ENCODE measurements at places on chromosomes 11 and 22.

DNA sequence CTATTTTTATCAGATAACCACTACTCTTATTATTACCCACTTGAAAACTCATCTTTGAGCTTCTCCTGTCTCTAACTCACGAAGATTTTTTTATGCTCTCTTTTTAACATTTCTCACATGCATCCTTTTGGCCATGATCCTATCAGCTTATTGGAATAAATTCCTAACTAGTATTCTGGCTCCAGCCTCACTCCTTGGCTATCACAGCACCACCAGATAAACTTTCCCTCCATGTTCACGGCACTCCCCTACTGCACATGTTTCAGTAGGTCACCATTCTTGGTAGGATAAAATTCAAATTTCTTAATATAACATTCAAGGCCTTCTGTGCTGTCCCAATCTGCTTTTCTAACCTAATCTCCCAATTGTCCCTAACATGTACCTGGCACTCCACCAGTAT is 186.6 kb upstream of the UBASH3B start:
- DNase-seq, result no peak

DNA sequence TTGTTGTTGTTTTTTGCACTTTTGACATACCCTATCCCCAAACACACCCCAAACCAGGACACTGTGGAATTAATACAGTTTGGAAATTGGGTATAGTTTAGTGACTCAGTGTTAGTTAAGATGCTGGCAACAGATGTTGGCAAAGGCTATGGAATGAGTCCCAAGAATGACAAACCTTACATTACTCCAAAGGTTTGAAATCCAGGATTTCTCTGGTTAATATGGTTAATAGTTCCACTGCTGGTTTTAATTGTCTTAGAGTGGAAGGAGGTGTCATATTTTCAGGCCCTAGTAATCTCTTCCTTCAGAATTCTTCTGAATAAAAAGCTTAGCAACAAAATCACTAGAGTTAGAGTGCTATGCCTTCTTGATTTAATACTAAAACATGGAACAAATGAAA is 775 bp downstream of the LPXN start:
- DNase-seq, result no peak

GRCh38 chr22:46370584-46371291 is 35.2 kb downstream of the TRMU start:
- DNase-seq, result no peak

DNA sequence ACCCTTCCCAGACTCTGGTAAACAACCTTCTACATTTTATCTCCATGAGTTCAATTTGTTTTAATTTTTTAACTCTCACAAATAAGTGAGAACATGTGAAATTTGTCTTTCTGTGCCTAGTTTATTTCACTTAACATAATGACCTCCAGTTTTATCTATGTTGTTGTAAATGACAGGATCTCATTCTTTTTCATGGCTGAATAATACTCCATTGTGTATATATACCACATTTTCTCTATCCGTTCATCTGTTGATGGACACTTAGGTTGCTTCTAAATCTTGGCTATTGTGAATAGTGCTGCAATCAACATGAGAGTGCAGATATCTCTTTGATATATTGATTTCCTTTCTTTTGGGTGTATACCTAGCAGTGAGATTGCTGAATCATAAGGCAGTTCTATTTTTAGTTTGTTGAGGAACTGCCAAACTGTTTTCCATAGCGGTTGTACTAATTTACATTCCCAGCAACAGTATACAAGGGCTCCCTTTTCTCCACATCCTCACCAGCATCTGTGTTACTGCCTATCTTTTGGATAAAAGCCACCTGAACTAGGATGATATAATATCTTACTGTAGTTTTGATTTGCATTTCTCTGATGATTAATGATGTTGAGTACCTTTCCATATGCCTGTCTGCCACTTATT is 93.9 kb downstream of the ATG16L2 start:
- DNase-seq, result no peak

DNA sequence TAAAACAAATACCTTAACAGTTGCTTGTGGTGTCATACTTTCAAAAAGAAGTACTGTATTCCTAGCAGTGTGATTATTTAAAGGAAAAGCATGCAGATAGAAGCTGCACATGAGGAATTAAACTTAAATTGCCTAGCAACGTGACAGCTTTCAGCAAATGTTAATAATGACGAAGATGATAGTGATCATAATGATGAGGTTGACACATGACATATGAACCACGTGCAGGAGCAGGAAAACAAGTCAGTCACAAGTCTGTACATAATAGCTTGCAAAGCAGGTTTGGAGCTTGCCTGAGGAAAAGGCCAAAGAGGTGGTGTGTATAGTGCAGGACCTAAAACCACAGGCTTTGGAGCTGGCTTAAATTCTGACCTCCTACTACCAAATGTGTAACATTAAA is 30.6 kb upstream of the PIK3C2A start:
- DNase-seq, result no peak

GRCh38 chr11:93444617-93445073 is 98.5 kb downstream of the SMCO4 start:
- no peak for DNase-seq

DNA sequence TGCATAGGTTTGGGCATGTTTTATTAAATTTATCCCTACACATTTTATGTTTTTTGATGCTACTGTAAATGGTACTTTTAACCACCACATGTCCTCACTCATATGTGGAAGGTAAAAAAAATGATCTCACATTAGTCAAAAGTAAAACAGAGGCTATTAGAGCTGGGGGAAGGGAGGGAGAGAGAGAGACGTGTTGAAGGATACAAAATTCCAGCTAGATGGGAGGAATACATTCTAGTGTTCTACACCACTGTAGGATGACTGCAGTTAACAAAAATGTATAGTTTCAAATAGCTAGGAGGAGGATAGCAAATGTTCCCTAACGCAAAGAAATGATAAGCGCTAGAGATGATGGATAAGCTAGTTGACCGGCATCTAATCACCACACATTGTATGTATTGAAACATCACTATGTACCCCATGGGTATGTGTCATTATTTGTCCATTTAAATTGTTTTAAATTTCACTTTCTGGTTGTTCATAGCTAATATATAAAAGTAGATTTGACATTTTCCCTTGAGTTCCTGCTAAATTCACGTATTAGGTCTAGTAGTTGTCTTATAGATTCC is 9.9 kb upstream of the GNB1L start:
- no peak for DNase-seq

- no peak for DNase-seq
These were observed 53.3 kb downstream of the NCAM1 start for GRCh38 chr11:113014262-113015097.

GRCh38 chr22:41461901-41462300 is 6.6 kb downstream of the PHF5A start:
- DNase-seq, result no peak

- peak; percentile 42 for DNase-seq
These were observed 78.0 kb upstream of the PPARA start for GRCh38 chr22:46072110-46072881.

DNA sequence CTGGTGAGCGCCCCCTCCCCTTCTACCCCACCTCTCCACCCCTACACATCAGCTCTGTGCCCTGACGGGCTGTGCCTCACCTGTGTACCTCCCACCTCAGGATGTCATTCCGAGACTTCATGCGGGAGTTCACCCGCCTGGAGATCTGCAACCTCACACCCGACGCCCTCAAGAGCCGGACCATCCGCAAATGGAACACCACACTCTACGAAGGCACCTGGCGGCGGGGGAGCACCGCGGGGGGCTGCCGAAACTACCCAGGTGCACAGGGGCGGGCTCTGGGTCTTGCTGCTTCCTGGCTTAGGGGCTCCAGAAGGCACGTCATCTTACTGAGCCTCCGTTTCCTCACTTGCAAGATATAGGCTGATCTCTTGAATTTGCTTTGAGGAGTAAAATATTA is 6.8 kb downstream of the CAPN1 start:
- no peak for DNase-seq

- DNase-seq, result no peak
These were observed 12.3 kb upstream of the ARAP1 start for GRCh38 chr11:72764503-72764902.

DNA sequence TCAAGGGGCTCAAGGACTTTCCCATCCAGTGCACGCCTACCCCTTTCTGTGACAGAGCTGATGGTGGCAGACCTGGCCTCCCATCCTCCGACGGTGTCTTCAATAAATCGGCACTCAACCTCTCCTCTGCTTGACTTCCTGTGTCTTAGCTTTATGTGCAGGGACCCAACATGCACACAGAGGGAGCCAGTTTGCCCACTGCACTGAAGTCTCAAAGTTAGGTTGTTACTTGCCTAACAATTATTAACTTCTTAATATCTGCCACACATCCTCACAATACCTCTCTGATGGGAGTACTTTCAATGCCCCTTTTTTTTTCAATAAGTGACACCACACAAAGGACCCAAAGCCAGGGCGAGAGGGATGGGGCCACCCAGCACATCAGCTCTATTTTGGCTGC is 3.6 kb downstream of the IZUMO1R start:
- no peak for DNase-seq

GRCh38 chr11:64838600-64839334 is 5.7 kb downstream of the CDC42BPG start:
- no peak for DNase-seq

- DNase-seq, result no peak
These were observed 65.1 kb downstream of the PRMT3 start for GRCh38 chr11:20452585-20452984.

GRCh38 chr22:49514641-49515040 is 313.0 kb downstream of the BRD1 start:
- no peak for DNase-seq

- DNase-seq, result no peak
These were observed 11.9 kb downstream of the SNX19 start for GRCh38 chr11:130904380-130904779.

- peak; percentile 12 for DNase-seq
These were observed 145.6 kb downstream of the WNT7B start for GRCh38 chr22:45831394-45831793.

DNA sequence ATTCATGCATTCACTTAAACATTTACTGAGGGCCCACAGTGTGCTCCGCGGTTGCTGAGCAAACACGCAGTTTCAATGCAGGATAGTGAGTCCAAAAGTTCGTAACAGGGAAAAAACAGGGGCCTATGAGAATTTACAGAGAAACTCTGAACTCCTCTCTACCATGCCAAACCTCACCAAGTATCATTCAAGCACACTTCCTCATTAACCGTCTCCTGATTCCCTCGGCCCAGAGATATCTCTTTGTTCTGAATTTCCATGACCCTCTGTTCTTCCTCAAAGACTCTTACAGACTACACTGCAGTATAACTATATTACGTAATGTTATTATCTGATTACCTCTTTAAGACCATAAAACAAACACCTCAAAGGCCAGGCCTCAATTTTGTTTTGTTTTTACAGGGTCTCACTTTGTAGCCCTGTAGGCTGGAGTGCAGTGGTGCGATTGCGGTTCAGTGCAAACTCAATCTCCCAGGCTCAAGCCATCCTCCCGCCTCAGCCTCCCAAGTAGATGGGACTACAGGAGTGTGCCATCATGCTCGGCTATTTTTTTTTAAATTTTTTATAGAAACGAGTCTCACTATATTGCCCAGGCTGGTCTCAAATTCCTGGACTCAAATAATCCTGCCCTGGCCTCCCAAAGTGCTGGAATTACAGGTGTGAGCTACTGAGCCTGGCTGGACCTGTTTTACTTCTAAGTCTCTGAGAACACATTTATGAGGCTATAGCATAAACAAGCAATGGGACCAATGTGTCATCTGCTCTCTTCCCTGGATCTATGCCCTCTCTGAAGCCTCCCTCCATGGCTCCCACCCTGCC is 3.6 kb downstream of the HPS4 start:
- no peak for DNase-seq

GRCh38 chr11:84817998-84818397 is 809.1 kb downstream of the DLG2 start:
- DNase-seq, result no peak

- peak; percentile 42 for DNase-seq
These were observed 8.8 kb downstream of the FOXR1 start for GRCh38 chr11:118980191-118980881.

DNA sequence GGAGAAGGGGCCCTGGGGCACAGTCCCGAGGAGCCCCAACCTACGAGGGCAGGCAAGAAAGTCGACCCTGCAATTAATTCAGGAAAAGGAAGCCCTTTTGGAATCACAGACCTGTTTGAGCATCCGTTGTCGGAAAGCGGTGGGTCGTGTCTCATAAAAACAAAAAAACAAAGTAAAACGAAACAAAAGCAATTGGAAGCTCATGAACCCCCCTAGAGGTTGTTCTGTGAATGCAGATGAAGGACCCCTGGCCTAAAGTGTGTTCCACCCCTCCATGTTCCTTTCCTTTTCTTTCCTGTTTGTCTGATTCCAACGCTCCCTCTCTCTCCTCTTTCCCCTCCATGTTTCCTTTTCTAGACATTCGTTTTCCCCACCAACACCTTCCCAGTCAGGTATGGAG is 203.7 kb downstream of the GRIK4 start:
- peak; percentile 3 for DNase-seq

DNA sequence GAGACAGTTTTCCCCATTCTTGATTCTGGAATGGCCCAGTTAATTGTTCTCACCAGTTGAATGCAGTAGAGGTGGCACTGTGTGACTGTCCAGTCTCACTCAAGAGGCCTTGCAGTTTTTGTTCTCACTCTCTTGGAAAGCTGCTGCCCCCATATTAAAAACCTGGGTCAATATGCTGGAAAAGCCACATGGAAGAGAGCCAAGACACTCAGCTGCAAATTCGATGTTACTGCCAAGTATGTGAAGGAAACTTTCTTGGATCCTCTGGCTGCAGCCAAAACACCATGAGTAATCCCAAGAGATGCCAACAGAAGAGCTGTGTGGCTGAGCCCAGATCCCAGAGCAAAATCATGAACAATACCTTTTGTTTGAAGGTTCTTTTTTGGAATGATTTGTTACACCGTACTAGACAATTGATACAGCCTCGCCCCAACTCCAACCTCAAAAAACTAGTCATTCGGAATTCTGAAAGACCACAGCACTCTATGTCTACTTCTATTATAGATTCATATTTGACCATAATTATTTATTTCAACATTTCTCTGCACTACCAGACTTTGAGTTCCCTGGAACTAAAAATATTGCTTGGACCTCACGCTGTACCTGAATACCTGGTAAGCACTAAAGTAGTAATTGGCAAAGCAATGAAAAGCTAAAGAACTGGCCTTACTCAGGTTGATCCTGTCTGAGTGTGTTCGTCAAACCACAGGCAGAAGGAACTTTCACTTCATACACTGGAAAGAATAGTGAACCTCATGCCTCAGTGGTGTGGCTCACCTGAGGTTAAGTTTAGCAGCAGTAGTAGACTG is 378.8 kb downstream of the ETS1 start:
- DNase-seq, result no peak

- DNase-seq, result no peak
These were observed 393.5 kb downstream of the JRKL start for GRCh38 chr11:96783311-96783710.

DNA sequence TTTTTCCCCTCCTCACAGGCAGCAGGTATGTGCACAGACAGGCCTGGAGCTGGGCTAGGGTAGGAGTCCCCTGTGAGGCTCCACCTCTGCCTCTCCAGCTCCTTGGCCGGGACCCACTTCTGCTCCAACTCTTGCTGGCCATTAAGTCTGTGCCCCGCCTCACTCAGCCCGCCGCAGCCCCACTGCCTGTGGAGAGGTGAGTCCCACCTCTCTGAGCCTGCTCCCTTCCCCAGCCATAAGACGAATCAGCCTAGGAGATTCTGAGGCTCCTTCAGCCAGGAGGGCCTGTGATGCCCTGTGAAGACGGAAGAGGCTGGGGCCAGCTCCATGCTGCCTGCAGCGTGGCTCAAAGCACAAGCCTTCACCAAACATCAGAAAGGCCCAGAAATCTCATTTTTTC is 23.0 kb downstream of the TSKU start:
- no peak for DNase-seq
